H7 (cell line): ENCODE measurements at places on chromosomes 11 and 22.

DNA sequence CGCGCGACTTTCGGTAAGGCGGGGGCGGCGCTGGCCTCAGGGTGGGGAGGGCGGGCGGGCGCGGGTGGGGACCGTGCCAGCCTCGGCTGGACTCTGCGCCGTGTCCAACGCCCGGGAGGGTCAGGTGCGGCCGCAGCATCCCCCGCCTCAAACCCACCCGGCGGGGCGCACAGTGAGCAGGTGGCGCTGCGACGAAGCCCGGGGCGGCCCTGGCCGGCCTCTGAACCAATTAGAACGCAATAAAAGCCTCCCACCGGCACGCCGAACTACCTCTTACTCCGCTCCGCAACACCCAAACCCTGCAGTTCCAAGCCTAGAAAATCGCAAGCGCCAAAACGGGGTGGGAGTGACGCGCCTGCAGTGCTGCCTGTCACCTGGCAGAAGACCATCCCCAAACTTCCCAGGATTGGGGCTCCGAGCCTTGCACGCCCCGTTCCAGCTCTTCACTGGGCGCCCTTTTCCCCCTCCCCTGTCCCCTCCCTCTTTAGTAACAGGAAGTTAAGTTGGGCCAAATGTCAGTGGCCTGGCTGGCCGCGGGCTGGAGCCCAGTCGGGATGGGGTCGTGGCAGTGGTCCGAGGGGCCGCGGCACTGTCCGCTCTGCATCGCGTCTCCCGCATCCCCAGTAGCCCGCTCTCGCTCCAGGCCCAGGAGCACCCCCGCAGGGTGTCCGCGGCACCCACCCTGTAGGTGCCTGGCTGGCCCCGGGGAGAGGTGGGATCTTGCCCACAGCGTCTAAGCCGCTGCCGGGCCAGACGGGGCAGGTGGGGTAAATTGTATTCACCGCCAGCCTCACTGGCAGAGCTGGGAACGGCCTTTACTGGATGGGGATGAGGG, 541 bp downstream of the MICAL2 start:
- DNase-seq = peak; percentile 73

- no peak for DNase-seq
These were observed 5.7 kb downstream of the RFPL1 start for GRCh38 chr22:29443861-29444792.

DNA sequence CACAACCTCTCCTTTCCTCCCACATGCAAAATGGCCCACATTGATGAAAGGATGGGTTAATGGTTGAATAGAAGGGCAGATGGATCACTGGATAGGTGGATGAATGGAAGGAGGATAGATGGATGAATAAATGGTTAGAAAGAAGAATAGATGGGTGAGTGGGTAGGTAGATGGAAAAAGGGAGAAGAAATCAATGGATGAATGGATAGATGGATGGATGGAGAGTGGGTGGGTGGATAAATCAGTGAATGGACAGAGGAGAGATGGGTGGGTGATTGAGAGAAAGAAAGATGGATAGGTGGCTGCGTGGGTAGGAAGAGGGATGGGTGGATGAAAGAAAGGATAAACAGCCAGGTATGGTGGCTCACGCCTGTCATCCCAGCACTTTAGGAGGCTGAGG, 1.2 kb downstream of the SEC14L3 start:
- no peak for DNase-seq

- DNase-seq = peak; percentile 69
These were observed 83.6 kb upstream of the CRTAM start for GRCh38 chr11:122754553-122755322.

- DNase-seq = no peak
These were observed 10.8 kb downstream of the KRTAP5-6 start for GRCh38 chr11:1707751-1708150.

- DNase-seq = no peak
These were observed 58.4 kb downstream of the GALNT18 start for GRCh38 chr11:11563200-11563975.

GRCh38 chr11:77179048-77179447, 51.0 kb downstream of the MYO7A start:
- DNase-seq = no peak
